ENCODE measurements at places on chromosomes 11 and 22. TPM values are rescaled to one million over a fixed set of nuclear protein-coding genes. Genes with fewer than 3 reads are reported as not detected.

DNA sequence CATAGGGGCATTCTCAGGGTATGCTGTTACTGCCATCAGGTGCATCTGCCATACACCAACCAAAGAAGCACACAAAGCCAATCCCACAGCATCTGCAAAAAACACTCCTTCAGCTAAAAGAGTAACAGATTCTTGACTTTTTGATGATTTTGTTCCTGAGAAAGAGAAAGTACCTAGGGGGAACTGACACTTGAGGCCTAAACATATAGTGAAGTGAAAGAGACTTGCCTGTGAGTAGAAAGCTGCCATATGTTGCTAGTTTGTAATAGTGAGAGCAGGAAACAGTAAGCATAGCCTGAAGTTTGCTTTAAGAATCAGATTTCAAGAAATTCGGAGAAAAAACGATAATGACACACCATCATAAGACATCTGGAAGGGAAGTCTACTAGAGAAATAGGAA lies 97.9 kb upstream of the CTSC start:
- H3K36me3 ChIP-seq, result no peaks in the 10 kb centered on the region
- no peak for DNase-seq
- no peaks in the 10 kb centered on the region for H3K27me3 ChIP-seq

CTTN gene
- total RNA-seq, result 8.6 TPM

DNA sequence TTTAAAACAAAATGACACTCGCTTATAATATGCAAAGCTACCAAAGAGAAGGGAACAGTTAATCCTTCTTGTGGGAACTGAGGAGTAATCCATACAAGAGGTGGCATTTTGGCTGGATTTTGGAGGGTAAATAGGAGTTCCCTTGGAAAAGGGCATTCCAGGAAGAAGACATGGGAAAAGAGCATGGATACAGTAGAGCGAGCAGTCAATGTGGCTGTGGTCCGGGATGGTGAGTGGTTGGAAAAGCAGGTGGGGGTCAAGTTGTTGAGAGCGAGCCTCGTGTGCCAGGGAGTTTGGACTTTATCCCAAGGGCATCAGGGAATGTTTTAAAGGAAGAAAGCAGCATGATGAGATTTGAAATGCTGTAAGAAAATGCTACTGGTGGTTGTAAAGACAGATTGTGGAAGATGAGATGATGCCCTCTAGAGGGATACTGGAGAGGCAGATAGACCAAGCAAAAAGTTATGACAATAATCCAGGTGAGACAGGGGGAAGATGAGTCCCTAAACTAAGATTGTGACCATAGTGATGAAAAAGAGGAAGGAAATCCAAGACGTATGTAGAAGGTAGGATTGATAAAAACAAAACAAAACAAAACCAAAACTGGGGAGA lies 3.8 kb upstream of the MMP7 start:
- no peaks in the 10 kb centered on the region for H3K36me3 ChIP-seq
- no peak for DNase-seq

- H3K4me1 ChIP-seq, result peaks cover 11% of the 10 kb centered on the region
- H3K4me3 ChIP-seq, result no peak overlapping the region
- DNase-seq, result no peak
- H3K27me3 ChIP-seq, result peaks cover 8% of the 10 kb centered on the region
- H3K36me3 ChIP-seq, result no peaks in the 10 kb centered on the region
- no peak overlapping the region for H3K27ac ChIP-seq
Observed at GRCh38 chr11:118615976-118616371, 8.6 kb downstream of the PHLDB1 start.

CARD16 gene
- 13.1 TPM for total RNA-seq

DNA sequence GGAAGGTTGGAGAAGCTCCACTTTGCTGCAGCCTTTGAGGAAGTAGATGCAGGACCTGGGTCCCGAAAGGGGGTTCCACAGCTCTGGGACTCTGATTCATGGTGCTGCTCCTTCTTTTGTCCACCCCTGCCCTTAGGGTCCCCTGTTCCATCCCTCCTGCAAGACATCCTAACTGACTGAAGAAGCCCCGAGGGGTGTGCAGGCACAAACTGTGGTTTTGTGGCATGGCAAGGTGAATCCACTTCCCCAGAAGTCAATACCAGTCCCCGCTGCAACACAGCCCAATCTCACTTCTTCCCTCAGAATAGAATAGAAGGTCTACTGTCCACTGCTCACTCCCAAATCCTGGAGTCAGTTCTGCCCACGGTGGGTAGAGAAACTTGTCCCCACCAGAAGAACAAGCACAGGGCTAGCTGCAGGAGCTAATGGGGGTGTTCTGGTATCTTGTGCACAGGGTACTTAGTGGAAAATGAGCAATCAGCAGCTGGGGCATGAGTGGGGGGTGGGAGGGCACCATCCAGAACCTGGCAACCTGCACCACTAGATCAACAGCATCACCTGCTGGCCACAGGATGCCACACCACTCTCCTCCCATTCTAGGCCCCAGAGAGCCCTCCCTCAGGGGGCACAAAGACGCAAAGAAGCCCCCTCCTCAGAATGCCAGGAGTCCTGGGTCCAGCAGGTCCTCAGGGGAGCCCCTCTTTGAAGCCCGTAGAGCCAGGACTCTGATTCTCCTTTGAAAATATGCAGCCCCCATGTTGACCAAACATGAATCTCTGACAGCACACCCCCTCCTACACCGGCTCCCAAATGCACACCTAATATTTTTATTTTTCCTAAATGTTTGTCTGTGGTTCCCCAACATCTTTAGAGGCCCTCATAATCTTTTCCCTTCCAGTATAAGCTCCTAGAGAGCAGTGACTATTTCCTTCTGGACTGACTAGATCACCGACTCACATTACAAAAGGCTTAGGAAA lies 14.1 kb downstream of the SPATA19 start:
- DNase-seq, result no peak
- peaks cover 5% of the 10 kb centered on the region for H3K27me3 ChIP-seq
- no peaks in the 10 kb centered on the region for H3K36me3 ChIP-seq

DNA sequence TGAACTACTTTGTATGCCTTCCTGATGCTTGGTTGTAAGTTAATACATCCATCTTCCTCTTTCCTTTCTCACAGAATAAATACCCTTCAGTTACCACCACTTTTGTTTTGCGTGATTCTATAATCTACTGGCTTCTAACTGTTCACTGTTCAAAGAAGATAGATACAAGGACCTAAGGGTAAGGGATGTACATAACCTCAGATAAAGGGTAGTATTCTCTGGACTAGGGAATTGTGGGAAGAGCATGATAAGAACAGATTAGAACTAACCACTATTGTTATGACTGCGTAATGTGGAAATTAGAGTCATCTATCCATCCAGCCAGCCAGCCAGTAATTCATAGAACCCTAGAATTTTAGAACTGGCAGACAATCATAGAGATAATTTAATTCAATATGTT lies 36.4 kb downstream of the MAP6 start:
- H3K27ac ChIP-seq, result no peak overlapping the region
- no peak for DNase-seq
- no peak overlapping the region for H3K4me3 ChIP-seq
- peaks cover 36% of the 10 kb centered on the region for H3K27me3 ChIP-seq
- H3K4me1 ChIP-seq, result no peaks in the 10 kb centered on the region

DNA sequence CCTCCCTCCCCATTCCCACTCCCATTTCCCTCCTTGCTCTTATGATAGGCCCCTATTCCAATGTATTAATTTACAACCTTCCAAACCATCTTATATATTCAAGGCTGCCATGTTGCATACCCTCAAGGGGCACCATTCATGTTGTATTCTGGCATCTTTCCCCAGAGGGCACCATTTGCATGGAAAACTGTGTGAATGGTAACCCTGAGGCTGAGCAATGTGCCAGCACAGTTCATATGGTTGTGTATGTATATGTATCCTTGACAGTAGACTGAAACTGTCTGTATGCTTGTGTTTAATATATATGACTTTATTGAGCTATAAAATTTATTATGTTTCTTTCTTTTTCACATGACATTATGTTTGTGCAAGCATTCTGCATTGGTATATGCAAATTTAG lies 7.3 kb downstream of the RASSF10 start:
- no peaks in the 10 kb centered on the region for H3K4me1 ChIP-seq
- H3K4me3 ChIP-seq, result no peak overlapping the region
- peaks cover 34% of the 10 kb centered on the region for H3K27me3 ChIP-seq
- H3K27ac ChIP-seq, result no peak overlapping the region
- no peaks in the 10 kb centered on the region for H3K36me3 ChIP-seq

- no peak for DNase-seq
- H3K27me3 ChIP-seq, result peaks cover 7% of the 10 kb centered on the region
- no peak overlapping the region for H3K4me3 ChIP-seq
- no peaks in the 10 kb centered on the region for H3K36me3 ChIP-seq
- H3K27ac ChIP-seq, result no peak overlapping the region
Observed at GRCh38 chr22:44037519-44038375, 13.6 kb downstream of the PARVB start.

- DNase-seq, result no peak
- H3K36me3 ChIP-seq, result no peaks in the 10 kb centered on the region
- H3K4me3 ChIP-seq, result no peak overlapping the region
- no peaks in the 10 kb centered on the region for H3K27me3 ChIP-seq
- H3K4me1 ChIP-seq, result peaks cover 55% of the 10 kb centered on the region
- H3K27ac ChIP-seq, result no peak overlapping the region
Observed at GRCh38 chr11:48104568-48104924, 112.1 kb upstream of the OR4B1 start.

GRCh38 chr11:62694455-62695167 lies 5.3 kb upstream of the LRRN4CL start:
- peaks cover 7% of the 10 kb centered on the region for H3K4me1 ChIP-seq
- H3K4me3 ChIP-seq, result no peak overlapping the region
- peak; percentile 87 for DNase-seq
- no peaks in the 10 kb centered on the region for H3K27me3 ChIP-seq
- H3K27ac ChIP-seq, result no peak overlapping the region
- peaks cover 28% of the 10 kb centered on the region for H3K36me3 ChIP-seq

GRCh38 chr11:85772695-85773094 lies 38.2 kb downstream of the SYTL2 start:
- H3K27ac ChIP-seq, result no peak overlapping the region
- no peak for DNase-seq
- peaks cover 48% of the 10 kb centered on the region for H3K4me1 ChIP-seq
- H3K4me3 ChIP-seq, result no peak overlapping the region
- no peaks in the 10 kb centered on the region for H3K27me3 ChIP-seq

PCNX3 gene
- total RNA-seq, result 34.3 TPM

DNA sequence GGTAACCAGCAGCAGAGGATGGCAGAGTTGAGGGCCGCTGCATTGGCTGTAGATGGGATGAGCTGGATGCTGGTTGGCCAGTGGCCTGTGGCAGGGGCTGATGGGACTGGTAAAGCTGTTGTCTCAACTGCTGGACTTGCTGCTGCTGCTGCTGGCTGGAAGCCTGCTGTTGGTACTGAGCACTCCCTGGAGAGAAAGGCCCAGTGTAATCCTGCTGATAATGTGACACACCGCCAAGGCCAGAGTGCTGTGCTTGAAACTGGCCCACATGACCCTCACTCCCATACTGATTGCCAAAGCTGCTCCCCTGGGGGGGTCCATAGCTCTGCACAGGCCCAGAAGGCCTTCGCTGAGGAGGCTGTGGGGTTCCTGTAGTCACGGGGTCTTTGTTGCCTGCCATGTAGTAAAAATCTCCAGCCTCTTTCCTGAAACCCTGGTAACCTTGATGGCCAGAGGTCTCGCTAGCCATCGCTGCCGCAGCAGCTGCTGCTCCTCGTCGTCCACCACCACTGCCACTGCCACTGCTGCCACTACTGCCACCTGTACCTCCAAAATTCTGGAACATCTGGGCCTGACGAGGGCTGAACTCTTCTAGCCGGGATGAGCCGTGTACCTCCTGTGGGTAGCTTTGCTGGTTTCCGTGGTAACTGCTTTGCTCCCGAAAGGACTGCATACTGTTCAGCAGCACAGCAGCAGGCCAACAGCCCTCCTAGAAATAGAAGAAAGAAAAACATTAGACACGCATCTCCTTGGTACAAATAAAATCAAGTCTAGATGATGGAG lies 55.6 kb downstream of the TCF20 start:
- no peak overlapping the region for H3K4me3 ChIP-seq
- no peak overlapping the region for H3K27ac ChIP-seq
- H3K27me3 ChIP-seq, result no peaks in the 10 kb centered on the region
- peaks cover 29% of the 10 kb centered on the region for H3K36me3 ChIP-seq
- DNase-seq, result no peak

GRCh38 chr11:4697585-4697984 lies at the start of gene OR51E2:
Gene OR51E2 (minus strand): TSS chr11:4697853. CDS start chr11:4682711, 15,142 bp downstream.
- H3K27me3 ChIP-seq, result peaks cover 8% of the 10 kb centered on the region
- no peak within 1 kb of the TSS for H3K4me3 ChIP-seq
- H3K27ac ChIP-seq, result no peak within 1 kb of the TSS

CECR2 gene
- total RNA-seq, result 0.11 TPM

EMID1 gene
- total RNA-seq, result 0.14 TPM

GRCh38 chr22:38164551-38164918 lies 17.1 kb downstream of the PLA2G6 start:
- H3K4me3 ChIP-seq, result no peak overlapping the region
- no peak for DNase-seq
- no peak overlapping the region for H3K27ac ChIP-seq
